Naive B cell (primary cell): ENCODE measurements at places on chromosomes 6 and 20.

DNA sequence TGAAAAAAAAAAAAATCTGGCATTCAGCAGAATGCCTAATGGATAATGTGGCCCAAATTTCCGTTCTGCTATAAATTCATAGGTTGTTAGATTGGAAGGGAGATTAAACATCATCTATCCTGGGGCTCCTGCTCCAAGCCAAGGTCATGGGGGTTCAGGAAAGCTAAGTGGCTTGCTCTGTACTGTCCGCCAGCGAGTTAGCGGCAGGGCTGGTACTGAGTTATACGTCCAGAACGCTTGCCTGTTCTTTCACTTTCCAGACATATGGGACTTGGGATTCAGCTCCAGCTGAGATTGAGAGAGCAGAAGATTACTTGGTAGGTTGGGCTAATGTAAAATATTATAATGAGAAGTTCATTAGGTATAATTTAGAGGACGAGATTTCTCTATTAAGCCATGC, 858 bp downstream of the RWDD1 start:
- no peak for DNase-seq
- peak overlapping the region; percentile 98 for H3K27ac ChIP-seq
- peaks cover 16% of the 10 kb centered on the region for H3K36me3 ChIP-seq

GRCh38 chr6:152277826-152278329, 359.3 kb downstream of the SYNE1 start:
- no peaks in the 10 kb centered on the region for H3K4me1 ChIP-seq
- no peak overlapping the region for H3K4me3 ChIP-seq
- H3K27ac ChIP-seq, result no peak overlapping the region
- H3K36me3 ChIP-seq, result peaks cover 22% of the 10 kb centered on the region

DNA sequence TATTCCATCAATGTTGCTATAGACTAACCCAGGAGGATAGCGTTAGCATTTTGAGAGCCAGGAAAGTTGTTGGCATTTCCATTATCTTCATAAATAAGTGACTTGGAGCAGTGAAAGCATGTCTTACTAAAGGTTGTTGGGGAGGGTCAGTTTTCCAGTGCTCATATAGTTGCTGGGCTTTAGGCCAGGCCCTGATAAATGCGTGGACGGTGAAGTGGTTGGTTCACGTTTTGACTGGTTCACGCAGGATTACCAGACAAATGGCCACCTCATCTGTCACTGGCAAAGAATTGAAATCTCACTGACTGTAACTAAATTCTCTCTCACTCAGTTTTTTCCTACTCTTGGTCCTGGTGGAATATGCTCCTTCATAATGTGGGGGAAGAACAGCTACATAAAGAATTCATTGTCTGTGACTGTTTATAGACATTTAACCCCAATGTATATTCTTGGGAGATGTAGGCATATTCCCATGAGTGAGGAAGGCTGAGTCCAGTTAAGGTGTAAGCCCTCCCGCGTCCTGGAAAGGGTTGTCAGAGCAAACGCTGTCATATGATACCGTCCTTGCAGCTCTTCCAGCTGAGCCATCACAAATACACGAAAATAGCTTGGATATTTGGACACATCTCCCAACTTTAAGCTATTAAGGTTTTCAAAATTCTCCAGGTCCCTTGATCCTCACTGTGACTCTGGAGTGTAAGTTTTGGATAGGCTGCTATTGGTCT, 27.8 kb downstream of the LRRC1 start:
- DNase-seq, result no peak
- no peaks in the 10 kb centered on the region for H3K36me3 ChIP-seq
- H3K4me3 ChIP-seq, result no peak overlapping the region
- H3K4me1 ChIP-seq, result peaks cover 32% of the 10 kb centered on the region

GRCh38 chr6:35377002-35377401, 34.6 kb downstream of the PPARD start:
- H3K4me1 ChIP-seq, result peaks cover 46% of the 10 kb centered on the region
- no peak overlapping the region for H3K4me3 ChIP-seq
- no peaks in the 10 kb centered on the region for H3K27me3 ChIP-seq
- DNase-seq, result no peak

- H3K36me3 ChIP-seq, result peaks cover 21% of the 10 kb centered on the region
- no peak overlapping the region for H3K4me3 ChIP-seq
- H3K27ac ChIP-seq, result peak overlapping the region; percentile 3
- peaks cover 54% of the 10 kb centered on the region for H3K4me1 ChIP-seq
- no peak for DNase-seq
- no peaks in the 10 kb centered on the region for H3K27me3 ChIP-seq
These were observed 37.8 kb upstream of the SUMO4 start for GRCh38 chr6:149362289-149362688.

GRCh38 chr6:87336367-87336766, 7.3 kb upstream of the GJB7 start:
- no peaks in the 10 kb centered on the region for H3K27me3 ChIP-seq
- H3K36me3 ChIP-seq, result peaks cover 8% of the 10 kb centered on the region
- H3K27ac ChIP-seq, result peak overlapping the region; percentile 2
- H3K4me1 ChIP-seq, result peaks cover 17% of the 10 kb centered on the region

DNA sequence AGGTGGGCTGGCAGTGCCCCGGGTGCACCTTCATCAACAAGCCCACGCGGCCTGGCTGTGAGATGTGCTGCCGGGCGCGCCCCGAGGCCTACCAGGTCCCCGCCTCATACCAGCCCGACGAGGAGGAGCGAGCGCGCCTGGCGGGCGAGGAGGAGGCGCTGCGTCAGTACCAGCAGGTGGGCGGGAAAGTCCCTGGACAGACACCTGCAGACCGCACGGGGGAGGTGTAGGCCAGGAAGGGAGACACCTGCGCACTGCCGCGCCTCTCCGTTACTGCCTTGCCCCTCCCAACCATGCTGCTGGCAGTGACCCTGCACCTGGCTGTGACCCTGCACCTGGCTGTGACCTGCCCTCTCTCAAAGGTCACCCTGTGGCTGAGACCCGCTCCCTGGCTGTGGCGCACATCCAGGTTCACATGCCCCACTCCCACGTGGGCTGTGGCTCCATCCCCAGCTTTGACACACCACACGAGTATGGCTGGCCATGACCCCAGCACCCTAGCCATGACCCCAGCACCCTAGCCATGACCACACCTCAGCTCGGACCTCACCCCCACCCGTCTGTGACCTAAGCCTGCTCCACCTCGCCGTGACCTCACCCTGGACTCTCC, 11.6 kb downstream of the RBCK1 start:
- no peak overlapping the region for H3K27ac ChIP-seq
- H3K4me3 ChIP-seq, result no peak overlapping the region
- no peaks in the 10 kb centered on the region for H3K36me3 ChIP-seq
- peaks cover 17% of the 10 kb centered on the region for H3K4me1 ChIP-seq

DNA sequence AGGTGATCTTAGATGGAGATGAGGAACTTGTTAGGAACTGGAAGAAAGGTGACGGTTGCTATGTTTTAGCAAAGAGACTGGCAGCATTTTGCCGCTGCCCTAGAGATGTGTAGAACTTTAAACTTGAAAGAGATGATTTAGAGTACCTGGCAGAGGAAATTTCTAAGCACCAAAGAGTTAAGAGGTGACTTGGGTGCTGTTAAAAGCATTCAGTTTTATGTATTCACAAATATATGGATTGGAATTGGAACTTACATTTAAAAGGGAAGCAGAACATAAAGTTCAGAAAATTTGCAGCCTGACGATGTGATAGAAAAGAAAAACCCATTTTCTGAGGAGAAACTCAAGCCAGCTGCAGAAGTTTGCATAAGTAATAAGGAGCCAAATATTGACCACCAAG, 176.3 kb downstream of the MOXD1 start:
- H3K27ac ChIP-seq, result no peak overlapping the region
- H3K36me3 ChIP-seq, result peaks cover 32% of the 10 kb centered on the region
- no peaks in the 10 kb centered on the region for H3K27me3 ChIP-seq
- DNase-seq, result no peak
- H3K4me3 ChIP-seq, result peak overlapping the region; percentile 5
- no peaks in the 10 kb centered on the region for H3K4me1 ChIP-seq

DNA sequence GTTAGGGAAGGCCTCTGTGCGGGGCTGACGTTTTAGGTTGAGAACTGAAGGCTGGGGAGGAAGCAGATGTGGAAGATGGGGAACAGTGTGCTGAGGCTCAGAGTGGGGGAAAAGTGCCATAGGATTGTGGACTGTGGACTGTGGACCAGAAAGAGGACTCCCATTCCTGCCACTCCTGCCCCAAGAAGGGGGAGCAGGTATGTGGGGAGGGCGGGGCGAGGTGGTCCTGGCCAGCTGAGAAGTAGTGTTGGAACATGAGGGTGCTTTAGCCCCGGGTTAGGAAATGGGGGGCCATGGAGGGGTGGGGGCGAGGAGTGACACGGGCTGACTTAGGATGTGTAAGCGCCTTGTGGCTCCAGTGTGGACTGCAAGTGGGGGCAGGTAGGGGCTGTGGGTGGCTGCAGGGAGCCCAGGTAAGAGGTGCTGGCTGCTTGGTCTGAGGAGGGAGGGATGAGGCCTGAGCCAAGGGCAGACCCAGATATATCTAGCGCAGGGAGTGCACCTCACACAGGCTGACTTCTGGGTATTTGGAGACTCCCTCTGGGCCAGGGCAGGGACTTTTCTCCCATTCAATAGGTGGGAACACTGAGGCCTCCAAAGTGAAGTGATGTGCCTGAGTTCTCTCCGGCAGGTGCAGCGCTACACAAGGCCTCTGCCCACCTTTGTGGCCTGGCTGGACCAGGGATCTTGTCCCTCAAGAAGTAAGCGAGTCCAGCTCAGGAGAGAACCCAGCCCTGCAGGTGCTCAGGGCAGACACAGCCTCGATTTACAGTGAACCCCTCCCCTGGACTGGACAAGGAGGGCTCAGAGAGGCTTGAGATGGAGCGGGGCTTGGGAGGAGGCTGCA, 76.6 kb upstream of the TOX2 start:
- H3K4me1 ChIP-seq, result no peaks in the 10 kb centered on the region
- peak overlapping the region; percentile 20 for H3K27ac ChIP-seq
- H3K27me3 ChIP-seq, result no peaks in the 10 kb centered on the region
- H3K4me3 ChIP-seq, result no peak overlapping the region
- H3K36me3 ChIP-seq, result no peaks in the 10 kb centered on the region

GRCh38 chr6:64811119-64811518, 895.9 kb downstream of the EYS start:
- no peaks in the 10 kb centered on the region for H3K4me1 ChIP-seq
- H3K4me3 ChIP-seq, result no peak overlapping the region
- no peak for DNase-seq
- no peak overlapping the region for H3K27ac ChIP-seq

- DNase-seq, result no peak
- H3K27ac ChIP-seq, result no peak overlapping the region
- H3K4me3 ChIP-seq, result no peak overlapping the region
- H3K4me1 ChIP-seq, result no peaks in the 10 kb centered on the region
- no peaks in the 10 kb centered on the region for H3K27me3 ChIP-seq
These were observed 293.7 kb downstream of the C6orf118 start for GRCh38 chr6:165015676-165016075.

DNA sequence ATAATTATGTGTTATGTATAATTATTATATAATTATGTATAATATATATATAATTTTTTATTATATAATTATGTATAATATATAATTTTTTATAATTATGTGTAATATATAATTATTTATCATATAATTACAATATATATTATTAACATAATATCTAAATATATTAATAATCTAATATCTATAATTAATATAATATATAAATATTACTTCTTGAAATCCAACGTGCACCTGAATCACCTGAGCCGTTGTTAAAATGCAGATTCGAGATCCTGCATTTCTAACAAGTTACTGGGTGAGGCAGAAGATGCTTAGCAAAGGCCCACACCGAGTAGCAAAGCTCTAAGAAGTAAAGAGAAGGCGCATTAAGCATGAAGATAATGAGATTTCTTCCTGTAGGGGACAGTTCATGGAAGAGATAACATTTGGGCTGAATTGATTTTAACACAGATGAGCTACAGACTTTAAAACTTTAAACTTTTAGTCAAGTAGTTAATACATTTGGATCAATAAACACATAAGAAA, 406.4 kb upstream of the PLCB4 start:
- H3K27ac ChIP-seq, result no peak overlapping the region
- H3K36me3 ChIP-seq, result no peaks in the 10 kb centered on the region
- H3K4me3 ChIP-seq, result no peak overlapping the region
- DNase-seq, result no peak
- no peaks in the 10 kb centered on the region for H3K27me3 ChIP-seq
- no peaks in the 10 kb centered on the region for H3K4me1 ChIP-seq

- H3K27ac ChIP-seq, result no peak overlapping the region
- no peak for DNase-seq
- no peaks in the 10 kb centered on the region for H3K4me1 ChIP-seq
These were observed 614.2 kb upstream of the CITED2 start for GRCh38 chr6:139988685-139989084.

- H3K36me3 ChIP-seq, result no peaks in the 10 kb centered on the region
- no peak for DNase-seq
- no peak overlapping the region for H3K4me3 ChIP-seq
- H3K27ac ChIP-seq, result no peak overlapping the region
- no peaks in the 10 kb centered on the region for H3K4me1 ChIP-seq
- H3K27me3 ChIP-seq, result peaks cover 3% of the 10 kb centered on the region
These were observed 2.1 kb upstream of the LBP start for GRCh38 chr20:38344107-38344701.

GRCh38 chr20:38790200-38791053, 15.1 kb upstream of the PPP1R16B start:
- H3K36me3 ChIP-seq, result no peaks in the 10 kb centered on the region
- peak; percentile 38 for DNase-seq
- no peak overlapping the region for H3K4me3 ChIP-seq
- peak overlapping the region; percentile 78 for H3K27ac ChIP-seq
- H3K27me3 ChIP-seq, result no peaks in the 10 kb centered on the region
